ENCODE measurements at places on chromosomes 7 and 10.
A peak's percentile ranks its signal among the peaks of the same experiment; 100 is the strongest.

GRCh38 chr7:2638224-2638991 is 6.6 kb downstream of the TTYH3 start:
- no peak for DNase-seq

GRCh38 chr10:119104654-119105015 is 722 bp downstream of the DENND10 start:
- peak; percentile 24 for DNase-seq

DNA sequence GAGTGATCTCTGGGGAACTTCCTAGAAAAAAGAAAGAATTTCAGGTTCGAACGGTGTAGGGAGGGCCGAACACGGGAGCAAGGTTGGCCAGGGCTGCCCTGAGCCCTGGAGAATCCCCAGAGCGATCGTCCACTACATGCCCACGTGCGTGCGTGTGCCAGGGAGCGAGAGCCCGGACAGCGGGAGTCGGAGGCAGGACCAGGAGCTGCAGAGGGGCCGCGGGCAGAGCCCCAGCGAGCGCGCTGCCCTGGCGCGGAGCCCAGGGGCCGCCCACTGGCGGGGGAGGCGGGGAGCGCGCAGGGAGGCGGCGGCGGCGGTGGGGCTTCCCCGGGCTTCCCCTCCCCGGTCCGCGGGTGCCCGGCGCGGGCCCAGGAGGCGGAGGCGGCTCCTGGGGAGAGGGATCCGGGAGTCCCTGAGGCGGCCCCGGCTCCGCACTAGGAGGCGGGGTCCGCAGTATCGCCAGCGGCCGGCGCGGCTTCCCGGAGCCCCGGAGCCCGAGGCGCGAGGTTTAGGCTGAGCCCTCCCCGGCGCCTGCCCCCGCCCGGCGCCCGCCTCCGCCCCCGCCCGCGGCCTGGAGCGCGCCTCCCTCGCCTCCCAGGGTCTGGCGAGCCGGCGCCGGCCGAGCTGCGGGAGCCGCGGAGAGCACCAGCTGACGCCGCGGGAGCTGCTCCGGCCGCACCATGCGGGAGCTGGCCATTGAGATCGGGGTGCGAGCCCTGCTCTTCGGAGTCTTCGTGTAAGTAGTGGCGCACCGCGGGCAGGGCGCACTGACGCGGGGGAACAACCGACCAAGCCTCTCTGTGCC is at the start of gene PLPP4:
Gene PLPP4, plus strand, starts transcription at position 602 of the 805 bp plus-strand sequence. Its CDS starts 79 bp downstream, at position 681.
- DNase-seq, result peak; percentile 48

GRCh38 chr10:32446536-32447406 is 831 bp downstream of the CCDC7 start:
- no peak for DNase-seq

DNA sequence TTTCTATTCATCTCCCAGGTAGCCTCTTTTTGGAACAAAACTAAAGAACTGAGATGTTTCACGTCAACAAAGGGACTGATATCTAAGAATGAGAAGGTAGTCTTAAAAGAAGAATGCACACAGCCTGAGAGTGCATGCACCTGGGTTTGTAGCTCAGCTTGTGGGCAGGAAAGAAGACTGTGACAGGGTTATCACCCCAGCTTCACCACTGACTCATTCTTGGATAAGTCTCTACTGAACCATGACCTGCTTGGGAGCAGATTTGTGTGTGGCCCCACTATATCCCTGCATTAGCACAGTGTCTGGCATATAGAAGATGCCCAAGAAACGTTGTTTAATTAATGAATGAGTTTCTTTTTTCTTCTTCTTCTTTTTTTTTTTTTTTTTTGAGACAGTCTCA is 187.5 kb downstream of the GPAM start:
- DNase-seq, result no peak

- no peak for DNase-seq
Observed at GRCh38 chr10:60934215-60935175, 9.5 kb downstream of the RHOBTB1 start.

- DNase-seq, result no peak
Observed at GRCh38 chr10:120156614-120157274, 264.2 kb downstream of the SEC23IP start.

DNA sequence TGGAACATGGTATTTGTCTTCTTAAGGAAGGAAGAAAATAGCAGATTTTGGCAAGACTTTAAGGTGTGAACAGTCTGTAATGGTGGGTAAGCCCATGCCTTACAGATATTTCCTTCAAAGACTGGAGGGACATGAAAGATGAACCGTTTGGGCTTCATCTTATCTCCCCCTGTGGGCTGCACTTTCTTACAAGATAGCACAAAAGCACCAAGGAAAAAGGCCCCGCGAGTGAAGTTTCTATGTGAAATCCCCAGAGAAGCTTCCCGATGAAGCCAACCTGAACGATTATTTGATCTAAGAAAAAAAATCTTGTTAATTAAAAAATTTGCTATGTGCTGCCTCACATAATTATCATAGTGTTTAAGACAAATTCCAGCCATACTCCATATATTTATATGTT is 91.5 kb downstream of the NRP1 start:
- no peak for DNase-seq

DNA sequence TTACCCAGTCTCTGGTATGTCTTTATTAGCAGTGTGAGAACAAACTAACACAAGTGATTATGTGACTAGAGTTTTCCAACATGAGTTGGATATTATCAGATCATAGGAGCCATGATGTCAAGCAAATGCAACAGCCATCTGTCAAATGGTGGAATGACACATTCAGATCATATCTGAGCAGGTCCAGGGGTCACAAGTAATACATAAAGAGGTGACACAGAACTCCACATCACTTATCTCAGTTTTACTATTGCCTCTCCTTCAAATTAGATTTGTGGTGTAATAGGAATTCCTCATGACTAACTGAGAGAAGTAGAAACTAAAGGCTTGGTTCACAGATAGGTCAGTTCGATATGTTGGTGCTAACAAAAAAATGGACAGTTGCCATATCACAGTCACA is 12.2 kb upstream of the SAMD9L start:
- no peak for DNase-seq

DNA sequence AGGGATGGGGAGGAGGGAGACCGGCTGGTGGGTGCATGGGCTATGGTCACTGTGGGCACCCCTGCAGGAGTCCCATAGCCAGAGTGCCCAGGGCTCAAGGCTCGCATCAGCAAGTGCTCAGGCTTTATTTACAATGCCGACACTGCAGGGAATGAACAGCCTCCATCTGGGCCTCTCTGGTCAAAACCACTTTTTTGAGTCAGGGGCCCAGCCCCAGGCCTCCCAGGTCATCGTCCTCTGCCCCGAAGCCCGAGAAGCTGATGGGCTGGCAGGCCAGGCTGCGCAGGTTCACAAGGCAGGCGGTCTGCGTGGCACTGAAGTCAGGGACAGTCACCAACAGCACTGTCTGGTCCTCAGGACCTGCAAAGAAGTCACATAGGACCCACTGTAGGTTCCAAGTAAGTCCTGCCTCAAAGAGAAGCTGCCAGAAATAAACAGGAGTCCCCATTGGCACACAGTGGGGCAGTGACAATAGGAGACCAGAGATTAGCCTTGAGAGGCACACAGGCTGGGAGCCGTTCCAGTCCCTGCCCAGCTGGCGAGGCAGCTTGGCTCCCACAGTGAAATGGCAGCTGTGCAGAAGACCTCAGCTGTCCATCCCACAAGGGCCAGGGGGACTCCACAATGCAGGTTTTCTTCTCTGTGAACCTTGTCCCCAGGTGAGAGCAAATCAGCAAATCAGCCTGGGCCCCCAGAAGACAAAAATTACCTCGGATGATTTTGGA is 8.6 kb downstream of the POLD2 start:
- DNase-seq, result no peak

- DNase-seq, result no peak
Observed at GRCh38 chr10:124648738-124649137, 95.4 kb downstream of the FAM53B start.

- no peak for DNase-seq
Observed at GRCh38 chr7:108605559-108606201, 36.0 kb downstream of the DNAJB9 start.

- DNase-seq, result no peak
Observed at GRCh38 chr10:116403740-116404250, 23.9 kb upstream of the PNLIPRP3 start.

GRCh38 chr7:43756368-43757072 is 2.0 kb upstream of the BLVRA start:
- DNase-seq, result no peak

Measured in neuronal stem cell (in vitro differentiated cells).